Stimulated activated CD4-positive, alpha-beta T cell treated with anti-CD3 and anti-CD28 coated beads, TNF-alpha, amount 100 ng/mL, for 4 hours (primary cell): ENCODE measurements at places on chromosomes 4 and X.

GRCh38 chr4:144213371-144213770, 72.9 kb upstream of the GYPA start:
- no peak for DNase-seq

- DNase-seq: no peak
These were observed 168.5 kb upstream of the MXRA5 start for GRCh38 chrX:3514996-3515395.

DNA sequence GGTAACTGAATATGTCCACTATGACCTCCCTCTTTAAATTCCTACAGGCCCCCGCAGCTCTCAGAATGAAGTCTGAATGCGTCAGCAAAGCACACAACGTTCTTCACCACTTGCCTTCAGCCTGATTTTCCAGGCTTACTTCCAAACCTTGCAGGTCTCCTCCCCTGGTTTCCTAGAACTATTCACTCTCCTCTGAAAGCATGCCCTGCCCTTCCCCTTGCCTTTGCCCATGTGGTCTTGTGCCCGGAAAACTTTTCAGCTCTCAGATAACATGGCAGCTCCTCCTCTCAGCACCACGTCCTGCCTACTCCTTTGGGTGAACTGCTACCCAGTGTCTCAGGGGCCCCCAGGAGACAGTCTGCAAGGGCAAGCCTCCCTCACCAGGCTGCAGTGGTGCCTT, 268.5 kb upstream of the LDB2 start:
- DNase-seq: no peak

- no peak for DNase-seq
These were observed 38.6 kb upstream of the APLN start for GRCh38 chrX:129693354-129693753.

DNA sequence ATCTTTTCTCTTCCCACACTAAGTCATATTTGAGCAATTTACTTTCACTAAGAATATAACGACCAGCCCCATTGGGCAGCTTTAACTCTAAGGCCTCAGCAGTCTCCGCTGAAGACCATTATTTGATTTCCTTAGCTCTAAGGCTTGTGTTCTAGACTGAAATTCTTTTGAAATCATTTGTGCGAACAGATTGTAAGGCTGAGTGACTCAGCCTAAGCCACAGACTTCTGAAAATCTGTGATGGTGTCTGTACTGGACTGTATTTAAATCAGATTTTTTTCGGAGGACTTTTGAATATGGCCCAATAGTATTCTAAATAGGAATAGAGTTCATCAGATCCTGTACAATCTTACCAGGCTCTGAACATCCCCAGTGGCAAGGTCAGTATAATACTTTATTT, 150.3 kb upstream of the TECRL start:
- DNase-seq: no peak

- DNase-seq: no peak
These were observed 10.9 kb downstream of the SAP30 start for GRCh38 chr4:173381610-173382009.

DNA sequence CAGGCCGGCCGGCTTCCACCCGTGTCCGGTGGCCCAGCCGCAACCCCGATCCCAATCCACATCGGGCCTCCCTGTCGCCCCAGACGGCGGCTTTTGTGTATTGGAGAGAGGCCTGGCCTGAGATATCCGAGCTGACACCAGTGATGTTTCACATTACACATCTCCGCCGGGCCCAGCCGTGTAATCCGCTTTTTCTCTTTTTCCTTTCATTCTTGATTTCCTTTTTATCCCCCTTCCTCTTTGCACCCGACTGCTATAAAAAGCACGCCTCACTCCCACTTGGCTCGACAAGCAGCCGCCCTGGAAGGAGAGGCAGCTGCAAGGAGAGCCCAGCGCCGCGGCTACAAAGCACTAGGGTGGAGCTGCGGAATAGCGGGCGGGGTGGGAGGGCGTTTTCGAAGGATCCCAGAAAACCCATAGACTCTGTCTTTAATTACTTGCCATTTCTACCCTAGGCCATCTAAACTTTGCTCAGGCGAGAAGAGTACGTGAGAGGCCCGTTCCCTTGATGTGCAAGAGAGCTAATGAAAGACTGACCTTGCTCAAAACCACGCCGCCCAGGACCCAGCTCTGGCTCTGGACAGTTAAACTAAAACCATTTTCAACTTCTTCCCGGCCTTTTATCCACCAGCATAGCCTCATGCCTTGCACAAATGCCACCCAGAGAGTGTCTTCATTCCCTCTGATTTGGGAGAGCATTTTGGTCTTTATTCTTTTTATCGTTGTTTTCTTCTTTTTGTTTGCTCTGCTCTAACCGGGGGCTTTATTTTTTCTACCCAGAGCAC, 3.2 kb downstream of the PITX2 start:
- no peak for DNase-seq

DNA sequence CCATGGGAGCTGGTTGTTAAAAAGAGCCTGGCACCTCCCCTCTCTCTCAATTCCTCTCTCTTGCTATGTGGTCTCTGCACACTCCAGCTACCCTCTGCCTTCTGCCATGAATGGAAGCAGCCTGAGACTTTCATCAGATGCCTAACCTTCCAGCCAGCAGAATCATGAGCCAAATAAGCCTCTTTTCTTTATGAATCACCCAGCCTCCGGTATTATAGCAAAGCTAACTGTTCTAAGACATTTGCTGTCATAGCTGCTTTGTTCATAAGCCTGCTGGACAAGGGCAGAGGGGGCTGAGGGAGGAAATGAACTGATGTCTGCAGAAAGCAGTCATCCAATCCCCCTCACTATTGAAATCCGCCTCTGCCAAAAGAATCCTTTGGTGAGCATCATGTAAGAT, 196.7 kb downstream of the ZNF330 start:
- DNase-seq: no peak

DNA sequence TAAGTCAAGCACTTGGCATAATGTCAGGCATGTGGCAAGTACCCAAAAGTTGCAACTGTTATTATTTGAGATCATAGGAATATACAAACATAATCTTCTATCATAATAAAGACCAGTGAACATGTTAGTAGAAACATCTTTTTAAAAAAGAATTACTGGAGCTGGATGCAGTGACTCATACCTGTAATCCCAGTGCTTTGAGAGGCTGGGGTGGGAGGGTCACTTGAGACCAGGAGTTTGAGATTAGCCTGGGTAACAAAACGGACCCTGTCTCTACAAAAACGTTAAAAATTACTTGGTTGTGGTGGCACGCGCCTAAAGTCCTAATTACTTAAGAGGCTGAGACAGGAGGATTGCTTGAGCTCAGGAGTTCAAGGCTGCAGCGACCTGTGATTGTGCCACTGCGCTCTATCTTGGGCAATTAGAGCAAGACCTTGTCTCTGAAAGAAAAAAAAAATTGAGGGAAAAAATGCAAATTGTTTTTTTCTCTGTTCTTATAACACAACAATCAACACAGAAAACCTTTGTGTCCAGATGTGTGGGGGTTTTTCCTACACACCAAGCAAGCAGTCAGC, 284.3 kb downstream of the ARHGAP10 start:
- DNase-seq: no peak

- no peak for DNase-seq
These were observed 95.0 kb upstream of the FTHL17 start for GRCh38 chrX:31166832-31167231.

GRCh38 chr4:41012293-41012692, 202.0 kb downstream of the APBB2 start:
- no peak for DNase-seq

- DNase-seq: no peak
These were observed 73.8 kb downstream of the SEC24D start for GRCh38 chr4:118762155-118762554.

GRCh38 chr4:101103381-101104142, 243.8 kb downstream of the PPP3CA start:
- no peak for DNase-seq

DNA sequence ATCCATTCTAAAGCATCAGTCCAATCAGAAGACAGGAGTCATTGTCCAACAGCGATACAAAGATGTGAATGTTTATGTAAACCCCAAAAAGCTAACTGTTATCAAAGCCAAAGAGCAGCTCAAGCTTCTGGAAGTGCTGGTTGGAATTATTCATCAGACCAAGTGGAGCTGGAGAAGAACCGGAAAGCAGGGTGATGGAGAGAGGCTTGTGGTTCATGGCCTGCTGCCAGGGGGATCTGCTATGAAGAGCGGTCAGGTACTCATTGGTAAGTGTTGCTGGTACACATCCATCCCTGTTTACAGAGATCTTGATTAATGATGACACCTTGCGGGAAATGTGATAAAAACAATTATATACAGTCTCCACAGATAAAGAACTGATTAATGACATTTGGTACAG, 11.0 kb downstream of the INTU start:
- no peak for DNase-seq

DNA sequence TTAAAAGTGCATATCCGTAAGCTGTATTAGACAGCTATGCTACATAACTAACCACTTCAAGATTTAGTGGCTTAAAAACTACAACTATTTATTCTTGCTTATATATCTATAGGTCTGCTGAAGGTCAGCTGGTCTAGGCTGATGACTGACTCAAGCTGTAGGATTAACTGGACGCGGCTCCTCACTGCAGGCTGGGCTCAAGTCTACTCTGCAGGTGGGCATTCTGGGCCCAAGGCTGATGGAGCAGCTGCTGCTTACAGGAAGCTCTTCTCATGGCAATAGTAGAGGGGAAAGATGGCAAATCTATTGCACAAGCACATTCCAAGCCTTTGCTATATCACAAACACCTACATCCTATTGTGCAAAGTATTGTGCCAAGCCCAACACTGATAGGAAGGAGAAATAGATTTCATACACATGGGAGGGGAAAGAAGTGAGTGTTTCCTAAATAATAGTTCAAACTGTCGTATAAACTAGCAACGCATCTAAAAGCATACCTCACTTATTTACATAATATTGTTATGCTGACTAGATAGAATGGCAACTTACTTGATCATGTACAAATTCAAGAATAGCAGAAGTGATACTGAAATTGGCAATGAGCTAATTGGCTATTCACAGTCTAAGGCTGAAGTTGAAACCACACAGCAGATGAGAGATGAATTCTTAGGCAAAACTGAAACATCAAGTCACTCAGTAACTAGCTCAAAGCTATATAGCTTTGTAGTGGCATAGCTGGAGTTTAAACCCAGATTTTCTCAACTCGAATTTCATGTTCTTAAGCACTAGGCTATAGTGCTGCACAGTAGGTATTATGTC, 263.8 kb downstream of the NKX6-1 start:
- no peak for DNase-seq

DNA sequence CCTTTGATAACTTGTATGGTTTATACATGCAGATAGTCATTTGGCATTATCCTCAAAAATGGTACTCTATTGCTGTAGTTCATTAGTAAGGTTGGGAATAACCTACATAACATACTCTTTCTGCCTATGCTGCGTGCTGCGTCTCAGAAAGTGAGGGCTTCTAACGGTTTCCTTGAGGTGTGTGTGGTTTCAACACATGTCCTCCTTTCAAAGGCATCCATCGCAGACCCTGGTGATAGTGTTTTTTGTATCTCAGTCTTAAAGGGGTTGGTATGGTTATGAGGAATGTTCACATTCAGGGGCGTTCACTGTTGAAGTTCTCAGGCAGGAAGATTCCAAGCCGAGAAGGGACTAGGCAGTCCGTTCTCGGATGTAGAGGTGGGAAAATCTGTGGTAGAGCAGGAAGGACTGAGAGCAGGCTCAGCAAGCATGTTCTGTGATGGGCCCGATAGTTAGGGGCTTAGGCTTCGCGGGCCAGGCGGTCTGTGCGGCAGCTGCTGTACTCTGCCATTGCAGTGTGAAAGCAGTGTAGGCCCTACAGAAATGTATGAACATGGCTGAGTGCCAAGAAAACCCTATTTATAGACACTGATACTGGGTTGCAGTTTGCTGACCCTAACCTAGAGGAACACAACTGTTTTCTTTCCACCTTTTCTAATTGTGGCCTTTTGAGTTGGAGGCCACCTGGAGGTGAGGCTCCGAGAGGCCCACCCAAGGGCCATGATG, 123.2 kb downstream of the GPR143 start:
- DNase-seq: no peak

DNA sequence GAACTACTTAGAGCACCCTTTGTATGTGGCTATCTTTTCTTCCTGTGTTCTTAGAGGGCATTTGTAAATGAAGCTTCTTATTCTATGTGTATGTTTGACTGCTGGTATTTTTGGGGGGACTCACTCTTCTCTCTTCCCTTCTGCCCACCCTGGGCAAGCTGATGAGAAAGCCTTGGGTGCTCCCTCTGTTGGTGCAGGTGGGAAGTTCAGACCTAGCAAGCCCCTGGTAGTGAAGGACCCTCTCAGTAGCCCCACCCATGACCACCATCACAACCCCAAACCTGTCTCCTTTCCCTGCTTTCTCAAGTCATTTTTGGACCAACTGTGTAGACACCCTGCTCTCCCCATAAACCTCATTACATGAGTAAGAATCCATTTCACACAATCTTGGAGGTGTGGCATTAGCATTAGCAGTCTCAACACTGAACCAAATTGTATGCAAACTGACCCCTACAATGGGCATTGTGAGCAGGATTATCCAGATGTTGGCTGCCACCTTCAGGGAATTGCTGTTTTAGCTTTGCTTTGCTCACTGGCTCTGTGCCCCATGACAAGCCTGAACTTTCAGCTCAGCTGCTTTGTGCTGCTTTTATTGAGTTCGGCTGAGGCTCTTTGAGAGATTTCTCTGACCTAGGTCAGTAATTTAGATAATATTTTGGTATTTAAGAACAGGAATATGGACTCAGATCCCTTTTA, 27.9 kb downstream of the TRIM61 start:
- no peak for DNase-seq

DNA sequence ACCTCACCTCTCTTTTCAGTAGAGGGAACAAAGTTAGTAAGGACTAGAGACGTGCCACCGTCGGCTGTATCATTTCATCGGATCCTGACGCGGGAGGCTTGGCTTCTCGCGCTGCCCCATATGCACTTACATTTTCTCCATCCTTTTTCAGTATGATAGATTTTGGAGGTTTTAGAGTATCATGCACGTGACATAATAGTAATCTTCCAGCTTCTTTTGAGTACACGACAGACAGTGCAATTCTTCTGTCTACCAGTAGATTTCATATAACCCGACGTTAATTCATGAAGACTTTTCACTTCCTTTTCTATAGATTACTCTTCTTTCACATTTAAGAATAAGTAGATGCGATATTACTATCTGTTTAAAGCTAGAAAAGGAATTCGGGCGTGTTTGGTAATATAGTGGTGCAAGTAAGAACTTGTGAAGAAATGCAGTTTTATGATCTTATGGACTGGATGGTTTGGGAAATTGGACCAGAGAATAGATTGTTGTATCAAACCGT, 1.0 kb downstream of the CDS1 start:
- no peak for DNase-seq

DNA sequence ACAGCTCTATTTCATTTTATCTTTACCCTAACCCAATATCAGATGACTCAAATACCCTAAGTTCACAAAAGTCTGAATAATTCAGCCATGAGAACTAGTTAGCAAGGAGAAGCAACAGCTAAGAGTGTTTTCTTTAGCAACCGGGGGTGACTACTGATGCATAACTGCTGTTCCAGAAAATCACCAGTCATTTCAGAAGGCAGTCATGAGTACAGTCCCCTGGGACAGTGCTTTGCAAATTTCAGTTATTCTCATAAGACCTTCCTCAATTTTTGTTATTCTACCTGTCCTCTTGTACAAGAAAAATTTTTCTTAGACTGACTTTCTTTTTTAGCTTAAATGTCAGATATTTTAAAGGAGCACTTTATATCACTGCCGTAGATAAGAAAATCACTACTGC, 16.4 kb downstream of the BANK1 start:
- no peak for DNase-seq

GRCh38 chr4:182752158-182752910, 164.9 kb downstream of the DCTD start:
- DNase-seq: no peak
